ENCODE measurements at places on chromosomes 4 and X.

GRCh38 chr4:111268769-111269414, 646.0 kb upstream of the PITX2 start:
- DNase-seq: no peak

GRCh38 chr4:78960926-78961325, 21.7 kb upstream of the PAQR3 start:
- no peak for DNase-seq

DNA sequence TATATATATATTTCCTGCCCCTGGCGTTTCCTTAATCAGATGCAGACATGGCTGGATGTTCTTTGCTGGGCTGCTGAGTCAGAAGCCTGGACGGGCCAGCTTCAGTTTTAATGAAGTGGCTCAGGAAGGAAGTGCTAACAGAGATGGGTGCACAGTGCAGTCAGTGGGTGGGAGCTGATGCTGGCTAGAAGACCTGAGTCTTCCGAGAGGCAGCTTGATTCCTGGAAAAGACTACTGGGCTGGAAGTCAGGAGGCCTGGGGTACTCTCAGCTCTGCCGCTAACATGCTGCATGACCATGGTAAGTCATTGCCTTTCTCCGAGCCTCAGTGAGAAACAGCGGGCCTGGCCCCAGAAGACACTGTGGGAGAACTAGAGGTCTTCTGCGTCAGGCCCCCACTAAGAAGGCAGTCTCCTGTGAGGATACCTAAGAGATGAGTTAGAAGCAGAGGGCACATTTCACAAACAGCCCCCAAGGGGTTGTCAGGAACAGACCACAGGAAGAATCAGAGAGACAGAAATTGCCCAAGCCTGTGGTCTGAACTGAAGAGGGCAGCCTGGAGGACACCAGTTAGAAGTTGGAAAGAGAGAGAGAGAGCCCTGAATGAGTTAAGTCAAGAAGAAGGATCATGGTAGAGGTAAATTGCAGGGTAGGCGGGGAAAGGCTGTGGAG, 8.3 kb upstream of the CD40LG start:
- DNase-seq: no peak

DNA sequence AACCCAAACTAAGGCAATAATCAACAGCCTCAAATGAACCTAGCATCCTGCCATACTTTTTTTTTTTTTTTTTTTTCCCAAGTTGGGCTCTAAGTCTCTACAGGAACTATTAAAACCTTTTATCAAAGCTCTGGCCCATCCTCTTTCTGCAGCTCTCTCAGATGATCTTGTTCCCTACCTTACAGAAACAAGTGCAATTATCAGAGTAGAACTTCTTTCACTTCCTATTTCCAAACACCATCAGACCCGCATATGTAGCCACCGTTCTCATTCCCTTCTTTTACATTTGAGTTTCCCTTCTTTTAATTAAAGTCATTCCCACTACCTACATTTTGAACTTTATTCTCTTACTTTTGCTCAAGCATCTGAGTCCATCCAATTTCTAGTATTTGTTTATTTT, 690.6 kb downstream of the DMD start:
- DNase-seq: no peak

- no peak for DNase-seq
Observed at GRCh38 chr4:104743215-104743653, 248.5 kb upstream of the CXXC4 start.

DNA sequence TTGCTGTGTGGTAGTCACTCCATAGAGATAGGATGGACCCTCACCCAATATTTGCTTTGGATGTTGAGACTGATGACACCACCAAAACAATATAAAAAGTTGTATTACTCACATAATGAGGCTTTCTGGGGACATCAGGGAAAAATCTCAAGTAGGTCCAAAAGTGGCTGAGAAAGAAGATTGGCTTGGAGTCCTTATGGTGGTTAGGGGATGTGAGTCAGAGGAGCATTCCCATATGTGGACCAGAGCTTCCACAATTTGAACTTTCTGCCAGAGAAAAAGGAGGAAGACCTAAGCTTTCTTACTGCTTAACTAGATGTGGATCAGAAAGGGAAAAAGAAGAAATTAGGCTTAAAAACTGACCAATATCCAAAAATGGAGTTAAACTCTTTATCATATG, 460.5 kb downstream of the SH3BGRL start:
- DNase-seq: no peak

DNA sequence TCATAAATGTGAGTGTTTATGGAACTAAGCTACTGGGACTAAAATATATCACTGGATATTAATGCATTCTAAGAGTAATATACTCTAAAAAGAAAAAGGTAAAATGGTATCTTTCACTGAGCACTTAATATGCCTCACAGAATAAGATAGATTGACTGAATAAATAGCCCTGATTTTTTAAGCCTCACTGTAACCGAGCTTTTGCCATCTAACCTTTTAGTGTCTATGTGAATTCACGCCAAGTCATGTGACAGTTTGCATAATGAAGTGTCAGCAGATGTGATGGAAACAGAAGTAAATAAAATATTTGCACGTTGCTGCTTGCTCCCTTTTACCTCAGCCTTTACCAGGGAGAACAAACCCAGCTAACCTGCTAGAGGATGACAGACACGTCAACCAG, 119.7 kb upstream of the NWD2 start:
- DNase-seq: no peak

GRCh38 chrX:72280321-72280845, 3.3 kb upstream of the RPS4X start:
- DNase-seq: no peak

DNA sequence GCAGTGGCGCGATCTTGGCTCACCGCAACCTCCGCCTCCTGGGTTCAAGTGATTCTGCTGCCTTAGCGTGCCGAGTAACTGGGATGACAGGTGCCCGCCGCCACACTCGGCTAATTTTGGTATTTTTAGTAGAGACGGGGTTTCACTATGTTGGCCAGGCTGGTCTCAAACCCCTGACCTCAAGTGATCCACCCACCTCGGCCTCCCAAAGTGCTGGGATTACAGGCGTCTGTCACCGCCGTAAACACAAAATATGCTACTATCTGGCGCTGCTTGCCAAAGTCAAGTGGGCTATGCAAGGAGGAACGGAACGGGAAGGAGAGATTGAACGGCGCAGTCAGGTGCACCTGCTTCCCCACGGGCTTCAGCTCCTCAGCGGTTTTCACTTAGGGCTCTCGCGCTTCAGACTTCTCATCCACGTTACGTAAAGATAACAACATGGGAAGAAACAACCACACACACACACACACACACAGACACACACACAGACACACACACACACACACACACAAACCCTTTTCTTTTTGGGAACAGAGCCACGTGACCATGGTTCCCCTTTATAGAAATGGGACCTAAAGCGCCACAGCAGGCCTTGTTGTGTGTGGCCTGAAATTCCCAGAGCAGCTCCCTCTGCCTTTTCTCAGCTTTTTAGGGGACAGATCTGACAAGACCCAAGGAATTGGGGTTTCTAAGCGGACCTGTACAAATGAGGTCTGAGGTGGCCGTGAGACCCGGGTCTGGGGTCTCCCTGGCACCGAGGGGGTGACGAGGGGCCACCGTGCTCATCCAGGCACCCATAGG, 1.5 kb downstream of the P2RY8 start:
- no peak for DNase-seq

DNA sequence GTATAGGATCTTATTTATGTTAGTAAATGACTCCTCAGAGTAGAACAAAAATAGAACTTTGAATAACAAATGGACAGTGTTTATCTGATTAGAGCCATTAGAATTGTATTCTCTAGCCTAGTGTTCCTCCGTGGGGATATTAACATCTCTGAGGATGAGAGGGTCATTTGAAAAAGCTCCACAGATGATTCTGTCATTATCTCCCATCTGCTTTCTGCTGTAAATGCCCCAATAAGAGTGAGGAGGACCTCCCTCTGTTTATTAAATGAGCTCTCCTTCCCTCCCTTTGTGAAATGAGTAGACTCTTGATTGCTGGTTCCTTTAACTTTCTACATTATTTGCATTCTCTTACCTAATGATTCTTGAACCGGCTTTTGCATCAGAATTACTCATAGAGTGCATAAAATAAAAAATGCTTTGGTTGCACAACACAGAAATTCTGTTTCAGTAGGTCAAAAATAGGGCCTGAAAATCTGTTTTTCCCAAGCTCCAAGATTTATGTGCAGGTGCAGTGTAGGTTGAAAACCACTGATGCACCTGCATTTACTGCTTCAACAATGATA, 18.0 kb downstream of the GC start:
- no peak for DNase-seq

GRCh38 chr4:150126201-150126863, 48.1 kb downstream of the DCLK2 start:
- no peak for DNase-seq

DNA sequence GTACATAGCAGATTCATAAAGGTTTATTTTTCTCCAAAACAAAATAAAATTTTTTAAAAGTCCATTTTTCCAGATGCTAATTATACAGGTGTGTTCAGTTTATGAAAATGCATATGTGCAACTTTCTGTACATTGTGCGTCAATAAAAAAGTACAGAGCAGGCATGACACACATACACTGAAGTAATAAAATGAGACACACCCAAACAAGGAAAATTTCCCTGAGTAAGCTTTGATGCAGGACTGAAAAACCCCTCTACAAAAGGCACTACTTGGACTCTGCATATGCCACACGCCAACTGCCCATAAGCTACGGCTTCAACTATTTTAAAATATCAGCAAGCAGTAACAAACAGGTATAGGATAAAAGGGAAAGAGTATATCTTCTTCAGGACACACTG, 13.8 kb downstream of the ARAP2 start:
- no peak for DNase-seq

GRCh38 chrX:17638731-17639130, 98.6 kb upstream of the SCML1 start:
- DNase-seq: no peak

DNA sequence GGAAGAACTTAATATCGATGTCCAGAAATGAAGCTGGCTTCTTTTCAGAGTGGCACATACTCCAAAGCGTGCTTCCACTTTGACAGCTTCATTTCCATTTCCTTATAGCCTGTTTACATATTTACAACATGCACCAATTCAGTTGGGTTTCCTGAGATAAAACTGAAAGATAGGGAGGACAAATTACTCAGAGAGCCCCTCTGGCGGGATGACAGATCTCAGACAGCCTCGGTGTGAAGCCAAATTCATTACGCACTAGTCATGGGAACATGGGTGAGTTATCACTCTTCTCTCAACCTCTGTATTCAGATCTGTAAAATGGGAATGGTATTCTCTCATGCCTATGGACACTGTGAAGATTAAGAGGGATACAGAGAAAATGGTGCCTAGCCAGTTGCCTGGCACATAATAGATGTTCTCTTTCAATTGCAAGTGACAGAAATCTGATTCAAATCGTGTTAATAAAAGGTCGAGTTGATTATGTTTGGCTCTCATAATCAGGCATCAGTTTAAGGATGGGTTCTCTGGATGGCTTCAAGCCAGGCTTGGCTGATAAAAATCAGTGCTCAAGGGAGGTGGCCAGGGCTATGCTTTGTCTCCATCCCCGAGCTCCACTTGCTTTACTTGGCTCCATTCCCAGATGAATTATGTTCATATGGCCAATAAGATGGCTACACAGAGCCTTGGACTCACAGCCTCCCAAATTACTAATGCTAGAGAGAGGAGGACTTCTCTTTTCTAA, 132.2 kb upstream of the C1QTNF7 start:
- DNase-seq: no peak

DNA sequence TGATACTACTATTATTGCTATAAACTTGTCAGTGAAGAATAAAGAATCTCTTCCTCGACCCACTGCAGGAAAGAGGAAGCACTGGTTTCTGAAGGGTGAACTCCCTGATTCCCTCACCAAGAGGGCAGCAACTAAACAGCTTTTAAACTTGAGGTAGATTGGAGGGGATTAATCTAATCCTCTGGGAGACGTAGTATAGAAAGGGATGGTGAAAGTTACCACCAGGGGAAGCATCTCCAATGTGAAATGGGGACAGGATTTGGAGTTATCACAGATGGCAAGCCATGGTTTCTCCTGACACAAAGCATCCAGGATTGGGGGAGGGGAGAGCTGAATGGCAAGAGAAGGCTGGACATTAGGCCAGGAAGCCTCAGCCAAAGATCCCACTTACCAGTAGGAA, 62.7 kb upstream of the PTPN13 start:
- DNase-seq: no peak

DNA sequence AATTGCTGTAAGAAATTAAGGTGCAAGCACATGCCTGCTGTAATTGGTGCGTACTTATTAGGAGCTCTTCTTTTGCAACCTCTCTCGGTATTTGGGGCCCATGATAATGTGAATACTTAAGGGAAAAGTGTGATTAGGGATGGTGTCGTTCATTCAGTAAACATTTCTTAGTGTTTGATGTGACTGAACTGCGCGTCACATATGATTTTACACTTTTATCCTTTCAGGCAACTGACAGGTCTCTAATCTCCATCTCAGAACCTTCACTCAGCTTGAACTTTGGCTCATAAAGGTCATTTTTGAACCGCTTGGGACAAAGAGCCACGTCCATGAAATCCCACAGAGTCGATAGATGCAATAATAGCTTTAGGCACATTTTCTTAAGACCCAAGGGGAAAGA, 612.1 kb upstream of the PITX2 start:
- DNase-seq: no peak

DNA sequence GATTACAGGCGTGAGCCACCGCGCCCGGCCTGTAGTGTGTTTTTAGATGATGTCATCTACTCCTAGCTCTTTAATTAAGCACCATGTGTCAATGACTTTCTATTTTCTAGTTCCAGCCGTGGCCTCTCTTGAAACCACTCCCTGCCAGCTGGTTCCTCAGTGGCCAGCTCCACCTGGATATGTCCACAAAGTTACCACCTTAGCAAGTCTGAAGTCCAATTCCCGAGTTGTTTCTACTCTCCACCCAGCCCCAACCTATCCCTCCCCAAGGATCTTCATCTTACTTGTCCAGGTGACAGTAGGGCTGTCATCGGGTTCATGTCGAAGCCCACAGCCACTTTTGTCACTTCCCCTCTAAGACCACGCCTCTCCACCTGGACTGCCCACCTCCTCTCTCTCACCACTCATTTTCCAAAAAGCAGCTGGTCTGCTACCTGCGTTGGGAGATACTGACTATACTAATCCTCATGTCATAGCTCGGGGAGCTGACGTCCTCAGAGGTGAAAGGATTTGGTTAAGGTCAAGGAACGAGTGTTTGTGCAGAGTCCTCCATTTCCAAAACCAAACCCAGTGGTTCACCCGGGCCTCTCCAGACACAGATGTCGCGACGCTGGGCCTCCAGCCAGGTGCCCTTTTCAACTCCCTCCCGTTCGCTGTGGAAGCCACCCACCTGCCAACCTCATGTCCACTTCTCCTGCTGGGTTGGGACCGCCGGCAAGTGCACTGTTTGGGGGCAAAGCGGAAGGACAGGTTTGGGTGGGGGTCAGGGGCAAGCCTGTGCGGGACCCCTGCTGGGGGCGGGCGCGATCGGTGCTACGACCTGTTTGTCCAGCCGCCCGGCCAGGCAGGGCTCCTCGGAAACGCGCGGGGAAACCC, 704 bp downstream of the FAM3A start:
- no peak for DNase-seq

DNA sequence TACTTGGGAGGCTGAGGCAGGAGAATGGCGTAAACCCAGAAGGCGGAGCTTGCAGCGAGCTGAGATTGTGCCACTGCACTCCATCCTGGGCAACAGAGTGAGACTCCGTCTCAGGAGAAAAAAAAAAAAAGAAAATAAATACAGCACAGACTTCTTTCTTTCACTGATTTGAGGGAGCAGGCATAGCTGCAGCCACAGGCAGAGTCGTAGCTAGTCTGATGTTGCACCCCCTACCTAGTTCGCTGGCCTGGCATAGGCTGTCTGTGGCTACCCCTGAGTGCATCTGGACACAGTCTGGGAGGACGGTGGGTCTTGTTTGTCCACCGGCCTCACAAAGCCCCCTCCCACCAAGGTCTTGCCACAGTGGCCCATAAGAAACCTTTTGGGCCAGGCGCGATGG, 21.4 kb downstream of the IL3RA start:
- no peak for DNase-seq

All from NCI-H187 treated with DMSO at 0.1 percent for 48 hours (cell line).